ENCODE measurements at places on chromosomes 4 and X.

DNA sequence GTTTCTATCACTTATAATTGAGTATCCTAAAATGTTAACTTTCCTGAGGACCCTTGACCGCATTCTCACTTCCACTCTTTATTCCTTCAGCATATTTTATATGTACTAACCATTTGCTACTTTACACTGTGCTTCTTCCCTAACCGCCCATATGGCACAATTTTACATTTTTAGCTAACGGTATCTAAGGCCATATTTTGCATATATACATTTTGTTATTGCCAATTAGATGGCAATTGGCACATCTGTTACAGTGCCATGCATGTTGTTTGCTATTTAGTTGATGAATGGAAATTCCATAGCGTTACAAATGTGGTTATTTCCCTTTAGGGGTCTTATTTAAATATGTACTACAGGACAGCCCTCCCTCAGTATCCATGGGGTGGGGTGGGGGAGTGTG lies 20.0 kb upstream of the OTUD4 start:
- DNase-seq: no peak

GRCh38 chr4:85681221-85681657 lies 206.3 kb downstream of the ARHGAP24 start:
- DNase-seq: no peak

- no peak for DNase-seq
Measured at GRCh38 chr4:102868153-102868780, 525 bp upstream of the CISD2 start.

GRCh38 chr4:42390622-42391354 lies 6.5 kb upstream of the SHISA3 start:
- DNase-seq: no peak

DNA sequence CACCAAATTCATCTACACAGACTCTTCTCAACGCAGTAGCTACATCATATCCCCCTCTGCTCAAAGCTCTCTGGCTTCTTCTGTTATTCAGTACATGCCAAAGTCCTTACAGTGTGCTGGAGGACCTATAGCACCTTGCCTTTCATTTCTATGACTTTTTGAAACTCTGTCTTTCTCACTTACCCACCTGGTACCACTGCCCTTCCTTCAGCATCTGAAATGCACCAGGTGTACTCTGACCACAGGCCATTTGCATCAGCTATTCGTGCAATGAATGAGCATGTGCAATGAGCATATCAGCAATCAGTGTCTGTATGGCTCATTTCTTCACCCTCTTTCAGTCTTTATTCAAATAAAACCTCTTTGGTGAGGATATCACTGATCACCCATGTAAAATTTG lies 399.9 kb downstream of the RAB28 start:
- no peak for DNase-seq

DNA sequence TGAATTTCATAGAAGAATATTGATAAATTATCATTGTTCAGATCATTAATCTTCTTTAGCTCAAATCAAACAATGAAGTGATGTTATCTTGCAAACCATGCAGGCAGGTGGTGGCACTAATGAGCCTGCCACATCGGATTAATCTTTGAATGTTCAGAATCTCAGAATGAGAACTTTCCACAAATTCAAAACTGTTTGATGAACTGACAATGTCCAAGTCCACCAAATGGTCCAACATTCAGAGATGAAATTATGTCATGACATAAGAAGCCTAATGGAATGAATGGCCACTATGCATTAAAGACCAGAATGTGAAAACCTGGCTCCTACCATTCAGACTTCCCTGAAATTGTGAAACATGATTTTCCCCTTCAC lies 67.5 kb downstream of the SORBS2 start:
- no peak for DNase-seq

GRCh38 chr4:1030031-1030430 lies 18.6 kb downstream of the FGFRL1 start:
- no peak for DNase-seq

DNA sequence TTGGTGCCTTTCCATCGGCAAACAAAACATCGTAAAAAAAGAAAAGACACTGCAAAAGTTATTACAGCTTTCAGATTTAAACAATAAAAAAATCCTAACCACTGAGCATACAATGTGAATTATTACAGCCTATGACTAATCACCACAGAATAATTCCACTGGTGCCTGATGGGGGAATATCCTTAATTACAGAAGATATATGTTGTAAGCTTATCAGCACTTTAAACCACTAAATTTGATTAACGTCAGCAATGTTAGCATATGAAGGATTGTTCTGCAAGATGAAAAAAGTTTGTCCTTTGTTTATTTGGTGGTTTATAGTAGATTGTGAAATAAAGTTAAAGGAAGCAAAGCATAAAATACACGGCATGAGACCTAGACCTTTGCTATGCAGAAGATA lies 210.2 kb upstream of the ADAMTS3 start:
- DNase-seq: no peak

- DNase-seq: no peak
Measured at GRCh38 chr4:3386526-3386925, 55.2 kb upstream of the HGFAC start.

- DNase-seq: no peak
Measured at GRCh38 chrX:134990801-134991481, at the start of gene SMIM10. TSS of gene SMIM10 (plus strand) at chrX:134990991. CDS start at chrX:134991096, 105 bp downstream.

DNA sequence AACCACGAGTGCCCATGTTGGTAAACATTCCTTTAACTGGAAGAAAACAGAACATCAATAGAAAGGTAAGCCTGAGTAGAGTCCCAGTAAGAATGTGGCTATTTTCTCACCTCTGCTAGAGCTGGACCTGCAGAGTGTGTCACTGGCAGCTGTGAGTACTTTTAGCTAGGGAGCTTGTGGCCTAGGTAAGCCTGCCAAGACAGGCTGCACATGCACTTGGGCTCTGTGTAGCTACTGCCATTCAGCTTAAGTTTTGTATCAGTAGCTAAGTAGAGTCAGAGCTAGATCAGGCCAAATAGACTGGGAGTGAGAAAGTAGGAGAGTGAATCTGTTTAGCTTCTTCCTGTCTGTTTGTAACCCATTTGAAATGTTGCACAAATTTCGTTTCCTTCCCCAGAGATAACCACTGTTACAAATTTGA lies 35.3 kb downstream of the RBPJ start:
- no peak for DNase-seq

DNA sequence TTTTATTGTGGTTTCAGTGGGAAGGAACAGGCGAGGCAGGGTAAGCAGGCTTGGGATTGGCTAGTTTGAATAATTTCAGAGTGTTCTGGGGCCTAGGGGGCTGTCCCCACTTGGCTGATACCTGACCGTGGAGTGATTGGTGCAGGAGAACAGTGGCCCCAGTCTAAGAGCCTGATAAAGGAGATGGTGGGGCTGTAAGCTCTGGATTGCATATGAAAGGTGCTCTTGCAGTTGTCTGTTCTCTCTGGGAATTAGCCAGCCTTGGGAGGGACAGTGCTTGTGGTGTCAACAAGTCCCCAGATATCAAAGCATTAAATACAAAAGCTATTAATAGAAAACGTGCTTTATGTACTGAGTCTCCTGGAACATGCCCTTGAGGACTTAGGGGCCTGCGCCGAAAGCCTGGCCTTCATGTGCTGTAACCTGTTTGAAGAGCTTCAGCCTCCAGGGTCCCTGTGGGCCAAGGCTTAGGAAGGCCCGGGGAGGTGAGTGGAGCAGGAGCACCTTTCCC lies 30.4 kb upstream of the CLTRN start:
- no peak for DNase-seq

GRCh38 chr4:66930206-66930605 lies 615.1 kb downstream of the CENPC start:
- no peak for DNase-seq

DNA sequence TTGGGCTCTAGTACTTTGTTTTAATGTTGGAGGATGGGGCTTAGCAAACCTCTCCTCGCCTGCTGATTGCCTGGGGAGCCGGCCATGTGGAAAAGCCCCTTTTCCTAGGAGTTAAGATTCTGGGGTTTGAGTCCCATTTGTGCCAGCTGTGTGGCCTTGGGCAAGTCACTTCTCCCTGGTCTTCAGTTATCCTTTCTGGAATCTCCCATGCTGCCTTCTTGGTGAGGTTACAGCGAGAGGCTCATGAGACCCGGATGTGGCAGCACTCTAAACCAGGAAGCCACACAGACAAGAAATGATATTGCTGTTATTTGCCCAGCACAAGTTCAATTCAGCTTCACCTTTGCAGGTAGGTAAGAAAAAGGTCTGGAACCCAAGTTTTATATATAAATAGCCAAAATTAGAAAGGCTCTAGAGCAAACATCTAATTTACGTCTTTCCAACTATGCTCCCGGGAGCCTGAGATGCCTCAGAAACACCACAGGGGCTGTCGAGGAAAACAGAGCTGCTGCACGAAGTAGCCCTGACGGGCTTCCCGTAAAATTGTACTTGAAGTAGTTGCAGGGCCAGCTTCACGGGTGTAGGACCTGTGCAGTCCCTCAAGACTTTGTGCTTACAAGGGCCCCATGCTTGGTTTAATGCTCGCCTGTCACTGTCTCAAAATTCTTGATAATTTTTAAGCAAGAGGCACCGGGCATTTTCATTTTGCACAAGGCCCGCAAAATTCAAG lies 8.3 kb upstream of the SASH3 start:
- DNase-seq: no peak

GRCh38 chr4:98613453-98614075 lies 44.8 kb downstream of the TSPAN5 start:
- no peak for DNase-seq

GRCh38 chr4:182893047-182893446 lies 24.1 kb downstream of the DCTD start:
- no peak for DNase-seq

GRCh38 chr4:124713185-124713592 lies 657 bp upstream of the ANKRD50 start:
- DNase-seq: no peak

DNA sequence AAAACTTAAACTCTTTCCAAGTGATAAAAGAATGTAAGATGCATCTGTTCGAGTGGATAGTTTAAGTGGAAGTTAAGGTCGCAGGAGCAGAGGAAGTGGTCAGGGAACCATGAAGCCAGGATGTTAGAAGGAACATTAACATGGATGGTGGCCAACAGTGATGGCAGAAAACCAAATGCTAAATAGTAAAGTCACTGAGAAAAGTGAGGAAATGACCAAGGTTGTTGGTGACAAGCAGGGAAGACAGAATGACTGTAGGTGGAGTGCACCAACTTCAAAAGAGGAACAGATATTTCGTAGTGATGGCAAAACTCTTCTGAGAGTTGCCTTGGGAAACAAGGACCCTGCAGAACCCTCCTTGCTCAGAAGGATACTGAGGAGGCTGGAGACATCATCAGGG lies 226.2 kb downstream of the PALLD start:
- DNase-seq: no peak

DNA sequence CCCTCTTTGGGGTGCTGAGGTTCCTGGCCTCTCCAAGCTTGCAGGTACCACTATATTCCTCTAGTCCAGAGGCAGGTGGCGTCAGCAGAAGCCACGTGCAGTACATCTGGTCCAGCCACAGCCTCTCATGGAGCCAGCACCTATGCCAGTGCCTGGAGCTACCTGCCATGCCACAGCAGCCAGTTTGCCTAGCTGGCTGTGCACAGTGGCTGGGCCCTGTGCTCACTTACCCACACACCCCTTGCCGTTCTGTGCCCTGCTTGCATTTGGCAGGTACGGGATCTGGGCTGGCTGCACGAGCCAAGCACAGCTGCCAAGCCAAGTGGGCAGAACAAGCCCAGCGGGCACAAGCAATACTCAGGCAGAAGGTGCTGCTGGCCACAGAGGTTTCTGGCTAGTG lies 601.1 kb downstream of the EPHA5 start:
- DNase-seq: no peak

DNA sequence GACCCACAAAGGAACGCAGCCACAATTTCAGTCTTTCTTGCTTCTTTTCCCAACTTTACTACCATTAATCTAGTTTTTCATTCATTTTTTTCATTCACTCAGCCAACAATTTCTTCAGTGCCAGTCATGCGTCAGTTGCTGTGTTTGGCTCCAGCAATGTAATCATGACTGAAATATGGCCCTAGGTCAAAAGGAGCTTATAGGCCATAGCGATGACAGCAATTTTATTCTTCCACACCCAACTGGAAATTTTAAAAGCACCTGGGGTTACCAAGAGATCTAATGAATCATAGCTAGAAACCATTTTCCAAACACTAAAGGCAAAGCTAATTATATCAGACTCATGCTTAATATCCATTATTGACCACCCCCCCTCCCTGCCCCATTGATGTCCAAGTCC lies 29.8 kb upstream of the C1QTNF7 start:
- DNase-seq: no peak
